Right ventricle myocardium superior (tissue), 1 donor: ENCODE measurements at places on chromosomes 3 and 15. TPM values are rescaled to one million over a fixed set of nuclear protein-coding genes. Genes with fewer than 3 reads are reported as not detected.

Gene SPRED1
- total RNA-seq, result 9.8 TPM

Gene NANOGP8
- total RNA-seq, result not detected

Gene RHOV
- total RNA-seq, result not detected

Gene TPRG1
- 2.7 TPM for total RNA-seq
